ENCODE measurements at places on chromosomes 2 and 18. TPM values are rescaled to one million over a fixed set of nuclear protein-coding genes. Genes with fewer than 3 reads are reported as not detected.

ACTG2 gene
- 5.0 TPM for total RNA-seq

KCTD1 gene
- 27.0 TPM for total RNA-seq

NCOA1 gene
- 13.4 TPM for total RNA-seq

MC5R gene
- not detected for total RNA-seq

GPAT2 gene
- 1.3 TPM for total RNA-seq

IL36G gene
- not detected for total RNA-seq

SRBD1 gene
- total RNA-seq, result 5.6 TPM

FEV gene
- total RNA-seq, result not detected

VIL1 gene
- not detected for total RNA-seq

SP140L gene
- 10.6 TPM for total RNA-seq

Data from pericardium fibroblast (primary cell).